ENCODE measurements at places on chromosomes 11 and 22.

- DNase-seq, result no peak
These were observed 9.3 kb upstream of the SGSM3 start for GRCh38 chr22:40361100-40361499.

- no peak for DNase-seq
These were observed 9.9 kb downstream of the PRR5 start for GRCh38 chr22:44711690-44712555.

DNA sequence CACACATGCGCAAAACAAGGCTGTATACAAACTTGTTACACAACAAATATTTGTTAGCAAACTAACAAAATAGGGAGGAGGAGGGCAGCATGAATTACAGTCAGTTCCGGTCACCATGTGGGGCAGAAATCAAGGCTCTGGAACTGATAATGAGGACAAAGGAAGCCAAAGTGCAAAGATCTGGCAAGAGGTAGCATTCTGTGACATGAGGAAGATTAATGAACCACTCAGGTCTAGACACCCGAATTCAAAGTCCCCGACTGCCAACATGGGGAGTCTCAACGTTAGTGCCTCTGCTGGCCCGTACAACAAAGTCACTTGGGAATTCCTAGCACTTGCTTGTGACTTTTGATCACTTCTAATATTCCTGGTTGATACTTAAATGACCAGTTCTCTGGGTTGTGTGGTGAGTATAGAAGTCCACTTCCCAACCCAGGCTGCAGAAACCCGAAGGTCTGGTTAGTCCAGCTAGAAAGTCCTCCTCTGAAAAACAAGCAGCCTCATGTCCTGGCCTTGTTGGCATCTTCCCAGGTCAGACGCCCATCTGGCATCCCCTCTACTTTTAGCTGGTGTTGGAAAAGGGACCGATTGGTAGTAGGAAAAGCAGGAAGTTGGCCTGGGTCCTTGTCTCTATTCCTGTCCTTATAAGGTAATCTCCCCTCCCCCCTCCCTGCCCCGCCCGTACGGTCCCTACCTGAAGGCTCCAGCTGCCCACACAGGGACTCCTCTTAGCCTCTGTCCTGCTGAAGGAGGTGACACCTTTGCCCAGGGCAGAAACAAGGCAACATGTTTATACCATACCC, 1.6 kb downstream of the SUN2 start:
- DNase-seq, result no peak

GRCh38 chr11:46916286-46917108, 1.9 kb downstream of the LRP4 start:
- DNase-seq, result no peak

DNA sequence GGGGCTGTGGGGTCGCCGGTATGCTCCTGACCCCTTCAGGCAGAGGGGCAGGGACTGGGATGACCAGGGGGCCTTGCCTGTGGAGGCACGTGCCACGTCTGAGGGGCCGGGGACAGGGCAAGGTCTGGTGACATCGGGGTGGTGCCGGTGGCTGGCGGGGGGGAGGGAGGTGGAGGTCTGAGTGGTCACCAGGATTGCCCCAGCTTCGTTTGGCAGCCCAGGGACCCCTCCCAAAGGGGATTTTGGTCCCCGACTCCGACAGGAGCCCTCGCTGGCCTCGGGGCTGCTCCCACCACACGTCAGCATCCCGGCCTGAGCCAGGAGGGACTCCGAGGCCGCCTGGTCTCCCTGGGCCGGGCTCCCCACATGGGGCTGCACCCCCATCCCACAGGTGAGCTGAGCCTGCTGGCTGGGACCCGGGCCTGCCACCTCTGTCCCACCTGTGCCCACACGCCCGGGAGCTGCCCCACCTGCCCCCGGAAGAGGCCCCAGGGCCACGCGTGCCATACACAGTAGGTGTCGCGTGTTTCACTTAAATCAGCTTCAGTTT, 1.1 kb upstream of the MUC6 start:
- DNase-seq, result no peak

GRCh38 chr22:43047605-43048004, 32.7 kb upstream of the PACSIN2 start:
- DNase-seq, result no peak

GRCh38 chr11:109697140-109697843, 275.3 kb downstream of the C11orf87 start:
- DNase-seq, result peak; percentile 35

GRCh38 chr11:109329716-109330115, 92.3 kb upstream of the C11orf87 start:
- no peak for DNase-seq

DNA sequence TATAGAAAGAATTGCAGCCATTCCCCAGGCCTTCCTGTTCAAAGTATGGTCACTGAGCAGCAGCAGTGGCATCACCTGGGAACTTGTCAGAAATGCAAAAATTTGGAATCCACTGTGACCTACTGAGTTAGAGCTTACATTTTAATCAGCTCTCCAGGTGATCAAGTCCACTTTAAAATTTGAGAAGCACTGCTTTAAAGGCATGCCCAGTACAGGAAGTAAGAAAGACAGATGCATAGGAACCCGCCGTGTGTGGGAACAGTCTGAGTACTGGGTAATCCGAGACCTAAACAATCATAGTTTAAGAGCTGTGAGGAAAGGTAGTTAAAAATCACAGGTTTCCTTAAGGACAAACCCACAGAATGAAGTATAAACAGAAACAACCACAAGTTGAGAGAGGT, 462.4 kb downstream of the RAB38 start:
- DNase-seq, result no peak

DNA sequence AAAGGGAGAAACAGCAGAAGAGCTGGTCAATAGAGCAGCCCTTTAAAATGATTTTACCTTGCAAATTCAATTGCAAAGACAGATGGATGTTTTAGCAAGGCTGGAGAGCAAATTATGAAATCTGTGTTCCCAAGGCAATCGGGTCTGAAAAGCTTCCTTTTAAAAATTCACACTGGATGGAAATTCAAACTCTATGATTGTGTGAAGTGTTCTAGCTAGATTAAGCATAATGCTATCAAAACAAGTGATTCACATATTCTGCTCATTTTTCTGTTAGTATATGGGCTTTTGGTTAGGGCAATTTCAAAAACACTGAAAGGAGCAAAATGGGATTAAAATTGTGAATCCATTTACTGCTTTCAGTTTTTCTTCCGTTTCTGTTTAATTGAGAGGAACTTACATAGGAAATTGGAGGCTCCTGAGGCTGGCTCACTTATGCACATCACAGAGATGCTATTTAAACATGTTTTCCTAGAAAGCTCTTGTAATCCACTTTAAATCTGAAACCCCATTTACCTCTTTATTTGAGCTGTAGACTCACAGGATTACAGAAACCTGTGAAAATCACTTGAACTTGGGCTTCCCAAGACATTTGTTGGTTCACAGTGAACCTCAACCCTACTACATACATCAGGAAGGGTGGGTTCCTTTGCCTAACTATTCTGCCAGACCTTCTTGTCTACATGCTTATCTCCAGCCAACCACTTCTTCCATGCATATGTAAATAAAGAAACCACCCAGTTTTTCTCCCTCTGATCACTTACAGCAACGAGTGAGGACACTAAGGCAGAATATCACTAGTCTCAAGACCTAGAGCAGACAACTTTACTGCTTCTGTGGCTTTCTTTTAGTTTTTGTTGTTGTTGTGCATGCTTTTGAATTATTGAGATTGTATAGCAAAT, 201.9 kb upstream of the PITPNB start:
- DNase-seq, result no peak

DNA sequence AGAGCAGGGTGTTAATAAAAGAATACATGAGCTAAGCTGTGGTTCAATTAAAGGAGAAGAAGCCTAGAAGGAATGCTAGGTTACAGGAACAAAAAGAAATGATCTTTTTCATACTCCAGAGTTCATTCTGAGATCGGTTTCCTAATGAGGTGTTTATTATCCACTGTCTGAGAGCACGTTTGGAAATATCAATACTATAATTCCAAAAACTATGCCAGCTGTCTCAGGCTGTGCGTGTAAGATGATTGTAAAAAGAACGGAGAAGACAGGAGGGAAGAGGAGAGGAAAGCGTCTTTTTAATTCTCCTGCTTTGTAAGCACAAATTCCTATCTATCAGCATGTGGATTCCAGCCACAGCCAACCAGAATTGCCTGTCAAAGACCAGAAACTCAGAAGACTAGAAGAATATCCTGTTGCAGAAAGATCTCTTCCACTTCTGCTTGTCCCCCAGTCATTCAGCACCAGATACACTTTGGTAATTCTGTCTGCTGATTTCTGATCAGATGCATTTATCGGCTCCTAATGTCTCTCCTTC, 25.7 kb downstream of the APOL5 start:
- DNase-seq, result no peak

- no peak for DNase-seq
These were observed 789.4 kb downstream of the OPCML start for GRCh38 chr11:132742929-132743328.

DNA sequence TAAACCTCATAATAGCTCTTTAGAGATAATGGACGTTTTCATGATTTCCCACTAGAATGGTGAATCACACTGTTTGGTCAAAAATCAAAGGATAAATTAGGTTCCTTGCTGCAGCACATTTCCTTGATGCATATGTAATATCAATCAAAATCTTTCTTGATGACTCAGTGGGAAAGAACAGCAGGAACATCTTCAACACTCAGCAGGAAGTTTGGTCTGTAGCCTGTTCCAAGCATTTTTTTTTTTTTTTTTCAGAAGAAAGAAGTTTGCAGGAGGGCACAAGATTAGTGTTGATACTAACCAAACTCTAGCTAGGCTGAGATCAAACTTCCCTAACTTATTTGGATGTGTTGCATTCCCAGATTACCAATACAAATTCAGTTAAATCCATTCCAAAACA, 1529.8 kb downstream of the FAM181B start:
- no peak for DNase-seq

DNA sequence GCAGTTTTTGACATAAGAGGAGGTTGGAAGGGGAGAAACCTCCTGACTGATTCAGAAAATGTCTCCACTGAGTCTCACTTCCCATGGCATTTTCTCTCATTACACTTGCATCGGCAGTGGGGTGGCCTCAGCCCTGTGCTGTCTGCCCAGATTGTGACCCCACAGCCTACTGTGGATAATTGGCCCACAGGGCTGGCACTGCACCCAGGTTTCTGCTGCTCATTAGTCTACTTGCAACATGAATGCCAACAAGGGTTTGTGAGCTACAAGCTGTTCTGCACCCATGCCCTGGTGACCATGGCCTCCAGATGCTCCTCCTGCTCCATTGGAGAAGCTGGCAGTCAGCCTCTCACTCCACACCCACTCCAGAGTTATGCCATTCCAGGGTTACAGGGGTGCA, 296.0 kb downstream of the CTTN start:
- DNase-seq, result no peak

GRCh38 chr11:69874178-69874983, 55.2 kb upstream of the FGF3 start:
- DNase-seq, result no peak

DNA sequence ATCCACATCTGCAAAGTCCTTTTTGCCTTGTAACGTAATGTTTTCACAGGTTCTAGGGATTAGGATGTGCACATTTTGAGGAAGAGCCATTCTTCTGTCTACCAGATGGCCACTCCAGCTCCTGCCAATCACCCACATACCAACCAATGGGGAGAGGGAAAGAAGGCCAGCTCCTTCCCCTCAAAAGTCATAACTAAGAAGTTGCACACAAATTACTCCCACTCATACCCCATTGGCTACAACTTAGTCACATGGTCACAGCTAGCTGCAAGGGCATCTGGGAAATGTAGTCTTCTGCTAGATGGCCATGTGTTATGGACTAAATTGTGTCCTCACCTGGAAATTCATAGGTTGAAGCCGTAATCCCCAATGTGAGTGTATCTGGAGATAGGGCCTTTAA, 15.4 kb upstream of the MYOD1 start:
- no peak for DNase-seq

DNA sequence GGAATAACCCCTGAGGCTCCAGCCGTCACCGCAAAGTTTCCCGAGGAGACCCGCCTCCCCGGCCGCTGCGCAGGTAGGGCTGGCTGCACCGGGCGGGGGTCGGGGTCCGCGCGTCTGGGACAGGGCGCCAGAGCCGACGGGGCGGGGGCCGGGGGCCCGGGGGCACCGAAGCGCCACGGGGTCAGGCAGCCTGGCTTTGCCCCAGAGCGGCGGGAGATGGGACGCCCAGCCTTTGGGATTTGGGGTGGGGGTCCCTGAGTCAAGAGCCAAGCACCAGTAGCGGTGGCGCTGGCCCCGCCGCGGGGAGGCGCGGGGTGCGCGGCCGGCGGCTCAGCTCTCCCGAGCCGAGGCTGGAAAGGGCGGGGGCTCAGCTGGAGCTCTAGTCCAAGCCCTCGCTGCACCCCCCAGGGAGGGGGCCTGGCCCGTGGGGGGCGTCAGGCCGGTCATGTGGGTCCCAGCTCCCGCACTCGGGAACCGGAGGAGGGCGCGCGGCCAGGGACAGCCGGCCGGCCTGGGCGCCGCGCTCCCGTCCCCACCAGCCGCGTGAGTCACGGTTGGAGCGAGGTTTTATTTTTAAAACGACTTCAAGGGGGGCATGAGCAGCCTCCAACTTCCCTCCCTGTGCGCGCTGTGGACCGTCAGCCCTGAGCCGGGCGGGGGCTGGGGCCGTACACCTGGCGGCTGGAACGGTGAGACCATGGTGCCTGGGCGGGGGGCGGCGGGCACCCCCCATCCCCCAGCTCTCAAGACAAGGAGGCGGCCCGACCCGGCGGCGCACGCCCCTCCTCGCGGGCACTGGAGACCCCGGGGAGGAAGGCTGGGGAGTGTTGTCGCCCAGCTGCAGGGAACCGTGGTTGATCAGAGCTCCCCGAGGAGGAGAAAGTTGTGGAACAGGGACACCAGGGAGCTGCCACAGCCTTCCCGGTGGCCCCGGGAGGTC, 626 bp downstream of the FLRT1 start:
- DNase-seq, result peak; percentile 10

DNA sequence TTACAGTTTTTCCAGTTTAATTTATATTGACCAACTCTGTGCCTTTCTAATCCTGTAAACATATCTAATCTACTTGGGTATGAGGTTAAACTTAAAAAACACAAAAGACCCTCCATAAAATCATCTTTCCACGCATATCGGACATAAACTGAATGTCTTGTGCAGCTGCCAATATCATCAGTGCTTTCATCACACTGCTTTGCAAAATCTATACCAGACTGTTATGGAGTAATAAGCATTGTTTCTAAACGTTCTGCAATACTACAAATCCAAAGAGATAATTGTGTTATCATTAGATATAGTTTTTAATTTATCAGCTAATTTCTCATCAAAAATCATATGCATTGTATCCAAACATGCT, 36.1 kb upstream of the AMPD3 start:
- DNase-seq, result no peak

- DNase-seq, result no peak
These were observed 57.0 kb downstream of the ANO5 start for GRCh38 chr11:22249871-22250270.

DNA sequence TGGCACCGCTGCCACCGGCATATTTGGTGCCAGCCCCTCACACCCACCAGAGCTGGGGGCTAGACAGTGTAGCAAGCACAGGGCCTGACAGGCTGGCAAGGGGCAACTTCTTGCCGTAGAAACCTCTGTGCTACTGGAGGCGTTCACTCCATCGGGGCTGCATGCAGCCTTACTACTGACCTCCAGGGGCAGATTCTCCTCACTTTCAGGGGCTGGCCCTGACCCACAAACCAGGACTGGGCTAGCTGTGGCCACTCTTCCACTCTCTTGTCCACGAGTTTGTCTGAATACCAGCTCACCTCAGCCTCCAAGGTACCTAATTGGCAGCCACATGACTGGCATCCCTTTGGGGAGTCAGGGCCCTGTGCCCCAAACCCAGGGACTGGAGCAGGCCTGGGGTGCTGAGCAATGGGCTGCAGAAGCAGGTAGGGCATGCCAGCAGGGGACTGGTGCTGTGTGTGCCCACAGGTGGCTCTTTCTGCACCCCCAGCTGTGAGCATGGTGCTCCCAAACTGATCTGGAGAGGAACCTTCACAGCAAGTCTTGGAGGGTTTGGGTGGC, 2.1 kb upstream of the LMO1 start:
- DNase-seq, result no peak

- peak; percentile 9 for DNase-seq
These were observed 942.3 kb downstream of the NTM start for GRCh38 chr11:132312701-132313111.

Data from stromal cell of bone marrow (primary cell).